ENCODE measurements at places on chromosomes 11 and 22. TPM values are rescaled to one million over a fixed set of nuclear protein-coding genes. Genes with fewer than 3 reads are reported as not detected.

Gene CARD16
- polyA plus RNA-seq: 1.7 TPM

Gene MTFP1
- polyA plus RNA-seq: 10.5 TPM

Gene P4HA3
- polyA plus RNA-seq: 2.1 TPM

GRCh38 chr11:69122630-69123431 is 32.9 kb upstream of the SMIM38 start:
- peak; percentile 72 for DNase-seq

- DNase-seq: no peak
Measured at GRCh38 chr11:72525466-72525865, 91.1 kb upstream of the CLPB start.

All from brain (organoid and tissue), 16 donors.